Activated T-cell treated with anti-CD3 and anti-CD28 coated beads, Interleukin-2, amount 50 U/mL, for 48 hours (primary cell): ENCODE measurements at places on chromosomes 12 and 14.

GRCh38 chr12:44031472-44032185 is 195.7 kb downstream of the TMEM117 start:
- no peak for DNase-seq

DNA sequence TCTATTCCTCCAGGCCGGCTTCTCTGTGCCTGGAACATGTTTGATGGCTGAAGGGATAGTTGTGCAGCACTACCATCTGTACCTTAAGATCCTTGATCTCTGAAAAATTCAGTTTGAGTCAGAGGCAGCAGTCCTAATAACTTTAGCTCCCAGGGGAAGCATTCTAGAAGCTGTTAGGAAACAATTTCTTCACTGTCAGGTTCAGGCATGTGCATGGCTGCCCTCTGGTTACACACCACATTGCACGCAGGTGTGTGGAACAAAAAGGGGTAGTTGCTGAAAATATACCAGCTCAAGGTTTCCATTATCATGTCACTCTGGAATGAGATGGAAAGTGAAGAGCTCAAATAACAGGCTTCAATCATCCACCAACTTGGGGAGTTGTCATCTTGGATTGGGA is 80.1 kb downstream of the CHST11 start:
- no peak for DNase-seq

GRCh38 chr12:2678426-2678825 is 116.3 kb upstream of the FKBP4 start:
- no peak for DNase-seq

DNA sequence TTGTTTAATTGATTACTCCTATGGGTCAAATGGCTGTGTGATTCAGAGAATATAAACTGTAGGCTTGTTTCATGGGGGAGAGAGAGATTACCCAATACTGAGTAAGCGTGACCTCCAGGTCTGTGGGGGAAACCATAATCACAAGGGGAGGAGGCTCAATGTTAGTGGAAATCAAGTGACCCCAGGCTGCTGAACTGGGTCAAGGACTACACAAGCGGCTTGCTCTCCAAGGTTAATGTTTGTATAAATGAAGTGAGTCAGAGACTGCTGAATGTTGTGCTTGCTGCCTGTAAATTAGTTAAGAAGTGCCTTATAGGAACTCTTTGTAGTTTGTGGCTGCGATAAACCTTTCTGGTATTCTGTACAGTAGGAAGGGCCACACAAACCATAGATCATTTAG is 479.7 kb downstream of the AACS start:
- no peak for DNase-seq

- no peak for DNase-seq
Observed at GRCh38 chr12:3217683-3218079, 140.5 kb downstream of the TSPAN9 start.

DNA sequence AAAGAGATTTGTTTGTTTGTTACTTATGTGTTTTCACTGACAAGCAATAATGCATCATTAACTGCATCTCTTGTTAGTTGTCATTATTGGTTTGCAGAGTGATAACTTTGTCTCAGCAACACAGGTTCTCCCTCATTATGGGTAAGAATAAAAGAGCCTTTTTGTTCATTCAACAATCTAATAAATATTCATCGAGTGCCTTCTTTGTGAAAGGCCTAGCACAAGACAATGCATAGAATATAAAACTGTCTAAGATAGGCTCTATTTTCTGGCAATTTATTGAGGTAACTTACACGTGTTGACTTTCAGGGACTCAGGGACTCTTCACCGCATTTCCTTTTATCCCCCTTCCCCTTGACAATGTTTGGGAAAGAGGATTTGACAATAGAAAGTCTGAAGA is 95.5 kb upstream of the KRR1 start:
- no peak for DNase-seq

GRCh38 chr12:34604631-34605509 is 582.6 kb downstream of the ALG10 start:
- no peak for DNase-seq

DNA sequence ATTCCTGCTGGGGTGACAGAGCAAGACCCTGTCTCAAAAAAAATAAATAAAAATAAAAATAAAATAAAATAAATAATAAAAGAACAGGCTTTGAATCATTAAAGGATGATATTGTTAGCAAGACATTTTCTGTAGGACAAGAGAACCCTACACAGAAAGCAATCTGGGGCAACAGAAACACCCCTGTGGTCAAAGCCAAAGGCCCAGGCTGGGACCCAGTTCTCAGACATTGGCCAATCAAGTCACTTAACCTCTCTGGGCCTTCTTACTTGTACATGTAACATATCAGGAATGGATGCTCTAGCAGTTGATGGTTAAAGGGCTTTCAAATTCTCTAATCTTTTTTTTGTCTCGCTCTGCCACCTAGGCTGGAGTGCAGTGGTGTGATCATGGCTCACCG is 35.5 kb upstream of the TESC start:
- DNase-seq: no peak

DNA sequence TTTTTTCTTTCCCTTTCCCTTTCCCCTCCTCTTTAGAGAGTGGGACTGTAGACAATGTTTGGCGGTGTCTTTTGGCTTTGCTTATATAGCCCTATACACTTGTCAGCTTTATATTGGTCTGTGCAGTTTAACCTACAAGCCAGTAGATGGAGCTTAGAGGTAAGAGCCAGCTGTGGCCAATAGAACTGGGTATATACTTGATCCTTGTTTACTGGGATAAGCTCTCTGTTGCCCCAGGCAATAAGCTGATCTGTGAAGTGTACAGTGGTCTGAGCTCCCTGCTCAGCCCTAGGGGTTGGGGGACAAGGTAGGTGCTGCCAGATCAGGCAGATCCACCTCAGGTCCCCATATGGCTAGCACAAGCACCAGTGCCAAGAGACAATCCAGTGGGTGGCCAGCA is 434.1 kb downstream of the NOVA1 start:
- no peak for DNase-seq

DNA sequence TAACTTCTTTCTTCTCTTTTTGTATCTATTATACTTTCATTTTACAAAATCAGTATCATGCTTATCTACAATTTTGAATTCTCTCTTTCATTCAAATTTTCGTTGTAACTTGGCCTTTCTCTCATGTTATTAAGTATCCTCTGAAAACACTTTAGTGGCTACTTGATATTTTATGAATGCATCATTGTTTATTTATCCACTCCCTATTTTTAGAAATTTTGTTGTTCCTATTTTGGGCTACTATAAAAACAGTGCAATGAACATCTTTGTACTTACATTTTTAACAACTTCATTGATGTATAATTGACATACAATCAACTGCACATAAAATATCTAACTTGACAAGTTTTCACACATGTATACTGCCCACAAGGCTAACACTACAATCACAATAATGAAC is 44.0 kb upstream of the AMIGO2 start:
- DNase-seq: no peak

DNA sequence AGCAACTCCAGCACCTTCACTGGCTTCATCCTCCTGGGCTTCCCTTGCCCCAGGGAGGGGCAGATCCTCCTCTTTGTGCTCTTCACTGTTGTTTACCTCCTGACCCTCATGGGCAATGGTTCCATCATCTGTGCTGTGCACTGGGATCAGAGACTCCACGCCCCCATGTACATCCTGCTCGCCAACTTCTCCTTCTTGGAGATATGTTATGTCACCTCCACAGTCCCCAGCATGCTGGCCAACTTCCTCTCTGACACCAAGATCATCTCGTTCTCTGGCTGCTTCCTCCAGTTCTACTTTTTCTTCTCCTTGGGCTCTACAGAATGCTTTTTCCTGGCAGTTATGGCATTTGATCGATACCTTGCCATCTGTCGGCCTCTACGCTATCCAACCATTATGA is 6.8 kb downstream of the OR11G2 start:
- DNase-seq: no peak

- DNase-seq: no peak
Observed at GRCh38 chr12:19139615-19140194, 10.2 kb downstream of the PLEKHA5 start.

DNA sequence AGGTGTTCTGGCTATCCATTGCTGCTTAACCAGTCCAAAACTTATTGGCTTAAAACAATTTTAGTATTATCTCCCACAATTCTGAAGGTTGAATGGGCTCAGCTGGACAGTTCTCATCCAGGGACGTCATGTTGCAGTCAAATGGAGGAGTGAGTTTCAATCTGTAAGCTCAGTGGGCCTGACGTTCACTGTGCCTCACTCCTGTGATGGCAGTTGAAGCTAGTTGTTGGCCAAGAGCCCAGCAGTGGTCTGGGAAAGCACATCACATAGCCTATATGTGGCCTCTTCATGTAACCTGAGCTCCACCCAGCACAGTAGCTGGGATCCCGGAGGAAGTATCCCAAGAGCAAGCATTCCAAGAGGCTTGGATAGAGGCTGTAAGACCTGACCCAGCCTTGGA is 40.6 kb upstream of the CDKN3 start:
- no peak for DNase-seq

GRCh38 chr14:64463873-64464272 is 1.4 kb upstream of the AKAP5 start:
- DNase-seq: no peak

- no peak for DNase-seq
Observed at GRCh38 chr12:45336762-45337596, 121.1 kb downstream of the ANO6 start.

- no peak for DNase-seq
Observed at GRCh38 chr14:67186172-67186768, 3.0 kb upstream of the GARIN2 start.
